ENCODE measurements at places on chromosomes 7 and 10.

- DNase-seq: no peak
Measured at GRCh38 chr10:67017218-67017617, 91.4 kb downstream of the LRRTM3 start.

GRCh38 chr10:85026878-85027467, 698.6 kb downstream of the CCSER2 start:
- DNase-seq: no peak

GRCh38 chr10:106311590-106311989, 852.9 kb downstream of the SORCS1 start:
- DNase-seq: no peak

- DNase-seq: peak; percentile 41
Measured at GRCh38 chr7:6026011-6026819, 5.0 kb upstream of the ANKRD61 start.

GRCh38 chr7:54728411-54728810, 30.6 kb downstream of the SEC61G start:
- DNase-seq: no peak

DNA sequence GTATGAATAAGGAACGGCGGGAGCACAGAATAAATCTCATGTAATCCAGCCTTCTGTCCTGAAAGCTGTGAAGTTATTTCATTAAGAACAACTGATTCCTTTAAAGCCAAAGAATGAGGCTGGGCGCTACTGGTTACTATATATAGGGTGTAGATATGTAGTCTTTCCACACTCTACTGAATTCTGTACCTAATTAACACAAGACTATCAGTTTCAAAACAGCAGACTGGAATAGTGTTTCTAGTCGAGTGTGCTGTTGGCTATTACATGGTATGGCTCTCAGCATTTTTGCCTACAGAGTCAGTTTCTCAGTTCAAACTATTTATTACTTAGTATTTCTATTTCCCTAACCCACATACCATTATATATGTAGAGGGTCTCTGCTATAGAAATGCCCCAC, 163.3 kb downstream of the THSD7A start:
- no peak for DNase-seq

DNA sequence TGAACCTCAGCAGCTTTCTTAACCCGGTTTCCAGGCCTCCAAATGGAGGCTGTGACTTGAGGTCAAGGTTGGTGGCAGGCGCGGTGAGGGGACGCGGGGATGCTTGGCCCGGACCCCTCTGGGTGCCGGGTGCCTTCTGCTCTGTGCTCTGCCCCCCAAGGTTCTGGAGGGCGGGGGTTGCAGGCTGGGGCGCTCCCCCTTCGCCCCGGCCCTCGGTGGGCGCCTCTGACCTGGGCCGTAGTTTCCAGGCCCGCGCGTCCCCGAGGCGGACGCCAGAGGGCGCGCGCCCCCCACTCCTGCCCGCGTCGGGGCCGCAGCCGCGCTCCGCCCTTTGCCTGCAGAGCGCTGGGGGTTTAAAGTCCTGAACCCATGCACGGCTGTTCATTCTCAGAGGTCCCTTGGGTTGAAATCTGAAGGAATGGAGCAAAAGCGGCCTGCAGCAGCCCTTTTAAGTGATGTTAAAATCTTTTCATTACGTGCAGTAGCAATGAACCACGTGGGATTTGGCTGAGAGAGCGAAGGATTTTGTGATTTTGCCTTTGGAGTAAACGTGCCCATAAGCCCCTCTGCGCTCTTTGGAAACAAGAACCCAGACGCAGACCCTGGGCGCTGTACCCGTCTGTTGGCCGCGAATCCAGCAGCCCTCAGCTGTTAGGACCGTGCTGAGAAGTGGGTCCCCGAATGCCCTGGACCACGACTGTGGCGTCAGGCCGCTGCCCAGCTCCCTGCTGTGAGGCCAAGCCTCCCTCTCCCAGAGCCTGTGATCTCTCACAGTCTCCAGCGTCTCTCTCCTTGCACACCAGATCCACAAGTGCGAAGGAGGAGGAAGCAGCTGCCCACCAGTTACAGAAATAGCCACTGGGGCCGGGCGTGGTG, 135.0 kb downstream of the ACTR3B start:
- DNase-seq: no peak

- no peak for DNase-seq
Measured at GRCh38 chr7:129184981-129185670, 3.3 kb upstream of the SMO start.

DNA sequence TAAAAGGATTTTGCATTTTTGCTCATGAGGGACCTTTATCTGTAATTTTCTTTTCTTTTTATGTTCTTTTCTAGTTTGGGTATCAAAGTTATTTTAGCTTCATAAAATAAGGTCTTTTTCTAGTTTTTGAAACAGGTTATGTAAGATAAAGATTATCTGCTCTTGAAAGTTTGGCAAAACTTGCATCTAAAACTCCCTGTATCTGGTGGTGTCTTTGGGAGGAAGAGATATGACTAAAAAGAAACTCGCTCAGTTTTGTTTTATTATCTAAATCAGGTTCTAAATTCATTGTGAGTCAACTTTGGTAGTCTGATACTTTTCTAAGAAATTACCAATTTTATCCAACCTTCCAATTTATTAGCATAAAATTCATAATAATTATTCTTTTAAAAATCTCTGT, 55.1 kb downstream of the VCL start:
- DNase-seq: no peak

Data from activated T-helper 1 cell treated with anti-CD3 and anti-CD28 coated beads, Interleukin-2, amount 50 U/mL, for 16 hours (primary cell).